Kidney glomerular epithelial cell (primary cell): ENCODE measurements at places on chromosomes 16 and 17.

GRCh38 chr17:31802502-31802901, 56.5 kb downstream of the COPRS start:
- DNase-seq, result no peak

DNA sequence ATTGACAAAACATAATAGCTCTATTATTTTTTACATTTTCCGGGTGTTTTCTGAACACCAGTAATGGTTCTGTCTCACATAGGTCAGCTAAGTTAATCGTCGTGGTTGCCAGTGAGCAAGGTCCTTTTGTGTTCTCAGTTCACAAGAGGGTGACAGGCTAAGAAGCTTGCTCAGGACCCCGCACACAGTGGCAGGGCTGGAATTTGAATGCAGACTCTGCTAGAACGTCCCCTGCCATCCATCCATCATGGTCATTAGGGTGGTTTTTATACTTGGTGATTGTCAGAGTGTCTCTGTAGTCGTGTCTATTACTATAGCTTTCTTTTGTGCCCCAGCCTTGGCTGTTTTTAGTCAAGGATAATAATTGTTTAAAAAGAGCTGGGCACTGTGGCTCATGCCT, 176.2 kb downstream of the SNX29 start:
- no peak for DNase-seq

GRCh38 chr17:81222620-81222905, 202 bp downstream of the CEP131 start:
- no peak for DNase-seq

GRCh38 chr17:31413874-31414549, 22.5 kb downstream of the RAB11FIP4 start:
- no peak for DNase-seq

- DNase-seq, result no peak
Measured at GRCh38 chr17:59804901-59805465, 87.8 kb downstream of the TUBD1 start.

- DNase-seq, result no peak
Measured at GRCh38 chr17:74597069-74597790, 5.1 kb upstream of the CD300LD start.

- no peak for DNase-seq
Measured at GRCh38 chr17:78040440-78041385, 82.2 kb downstream of the TNRC6C start.

GRCh38 chr16:88596483-88596882, 26.3 kb downstream of the ZC3H18 start:
- no peak for DNase-seq

- DNase-seq, result peak; percentile 43
Measured at GRCh38 chr17:948284-948852, 31.2 kb downstream of the NXN start.

DNA sequence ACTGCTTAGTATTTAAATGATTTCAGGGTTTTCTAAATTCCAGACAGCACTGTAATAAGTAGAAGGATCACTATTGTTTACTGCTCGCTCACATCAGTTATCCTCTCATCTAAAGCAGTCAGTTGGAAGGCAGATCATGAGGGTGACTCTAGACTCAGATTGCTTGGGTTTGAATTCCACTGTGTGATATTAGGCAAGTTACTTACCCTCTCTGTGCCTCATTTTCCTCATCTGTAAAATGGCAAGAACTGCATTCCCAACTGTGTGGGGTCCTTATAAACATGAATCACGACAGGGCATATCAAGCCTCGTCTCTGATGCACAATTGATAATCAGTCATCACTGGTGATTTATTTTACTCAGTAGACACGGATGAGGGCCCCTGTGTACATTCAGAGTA, 15.1 kb downstream of the CLUAP1 start:
- no peak for DNase-seq

- DNase-seq, result no peak
Measured at GRCh38 chr17:64126918-64127317, 3.0 kb downstream of the ERN1 start.

- DNase-seq, result no peak
Measured at GRCh38 chr16:70651524-70651923, 5.2 kb downstream of the IL34 start.

DNA sequence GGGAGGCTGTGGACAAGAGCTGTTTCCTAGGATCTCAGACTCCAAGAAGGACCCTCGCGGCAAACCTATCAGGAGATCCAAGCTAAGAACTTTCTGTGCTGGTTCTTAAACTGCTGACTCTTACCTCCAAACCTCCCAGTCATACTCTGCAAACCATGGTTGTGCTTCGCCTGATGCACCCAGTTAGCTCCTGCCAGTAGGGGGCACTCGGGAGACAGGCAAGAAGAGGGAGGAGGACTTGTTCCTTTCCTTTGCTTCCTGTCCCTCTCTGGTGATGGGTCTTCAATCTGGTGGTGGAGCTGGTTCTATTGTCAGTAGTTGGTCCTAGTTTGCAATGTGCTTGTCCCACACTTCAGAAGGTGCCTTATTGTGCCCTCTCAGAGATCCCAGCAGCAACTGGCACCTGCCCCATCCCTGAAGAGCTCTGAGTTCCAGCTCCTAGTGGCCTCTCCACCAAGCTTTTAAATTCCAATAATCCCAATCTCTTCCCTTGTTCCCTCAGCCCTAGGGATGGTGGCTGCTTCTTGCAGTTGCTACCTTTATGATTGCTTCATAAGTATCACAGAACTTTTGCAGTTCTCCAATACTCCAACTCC, 113.5 kb upstream of the RPL38 start:
- DNase-seq, result peak; percentile 7
